ENCODE measurements at places on chromosomes 1 and 21. TPM values are rescaled to one million over a fixed set of nuclear protein-coding genes. Genes with fewer than 3 reads are reported as not detected.

Gene EFNA3
- total RNA-seq, result 0.14 TPM

Gene ARMH1
- 0.71 TPM for total RNA-seq

Gene VPS26C
- 73.5 TPM for total RNA-seq

Gene TMEM200B
- 13.4 TPM for total RNA-seq

Gene CA6
- not detected for total RNA-seq

Gene THAP3
- total RNA-seq, result 29.1 TPM

Gene TMOD4
- not detected for total RNA-seq

Gene LCE1B
- not detected for total RNA-seq

Gene BMP8B
- not detected for total RNA-seq

Gene MANEAL
- 0.28 TPM for total RNA-seq

Gene KCNT2
- 3.4 TPM for total RNA-seq

Gene LRRIQ3
- 1.1 TPM for total RNA-seq

Gene RORC
- under 0.01 TPM for total RNA-seq

Gene AMPD1
- not detected for total RNA-seq
